ENCODE measurements at places on chromosomes 6 and 20. TPM values are rescaled to one million over a fixed set of nuclear protein-coding genes. Genes with fewer than 3 reads are reported as not detected.

Gene ZNF831
- total RNA-seq: 0.88 TPM

Gene RAB44
- 1.3 TPM for total RNA-seq

Gene TEAD3
- 4.2 TPM for total RNA-seq

Gene TJAP1
- 29.6 TPM for total RNA-seq

Gene CYP21A2
- total RNA-seq: 0.57 TPM

Gene C6orf141
- 1.9 TPM for total RNA-seq

Gene ZNF322
- 18.8 TPM for total RNA-seq

Gene DYNLT2
- 1.6 TPM for total RNA-seq

Gene LHFPL5
- total RNA-seq: not detected

Gene PAX1
- total RNA-seq: not detected

Gene ZNF391
- 3.2 TPM for total RNA-seq

Gene OLIG3
- not detected for total RNA-seq

Gene APCDD1L
- not detected for total RNA-seq

Gene RBL1
- total RNA-seq: 6.2 TPM

Gene WFDC5
- total RNA-seq: not detected

Gene SFTA2
- total RNA-seq: not detected

Gene EDN3
- total RNA-seq: not detected

Gene SRSF12
- total RNA-seq: not detected

Gene KIAA1755
- 1.1 TPM for total RNA-seq

Gene KIF25
- 0.94 TPM for total RNA-seq

Gene CARMIL1
- 47.6 TPM for total RNA-seq

Gene SLC22A16
- not detected for total RNA-seq

Gene MCHR2
- not detected for total RNA-seq

Gene TNFRSF21
- 14.7 TPM for total RNA-seq

Gene PRR18
- 0.16 TPM for total RNA-seq

Gene SUPT3H
- total RNA-seq: 9.0 TPM

Gene RPS18
- total RNA-seq: 2,263 TPM

Gene ANGPT4
- 106 TPM for total RNA-seq

Gene PLCB1
- total RNA-seq: 20.3 TPM

Gene KCNQ5
- total RNA-seq: not detected

Gene NANP
- 5.3 TPM for total RNA-seq

Gene GHRH
- not detected for total RNA-seq

Gene PRKN
- 9.6 TPM for total RNA-seq

Gene ARMC12
- total RNA-seq: 0.98 TPM

Gene FOXS1
- total RNA-seq: not detected

Gene F13A1
- total RNA-seq: 530 TPM

Gene NHSL1
- 24.3 TPM for total RNA-seq

Gene MEP1A
- not detected for total RNA-seq

Gene BEND6
- total RNA-seq: not detected

Gene GPSM3
- total RNA-seq: 12.3 TPM

Gene ZNF311
- total RNA-seq: not detected

Gene HLA-DRA
- 319 TPM for total RNA-seq

Gene LY6G6F
- not detected for total RNA-seq

Gene GMEB2
- 5.7 TPM for total RNA-seq

Gene LPA
- not detected for total RNA-seq

Gene CSNK2B
- total RNA-seq: 168 TPM

Gene LEMD2
- total RNA-seq: 61.6 TPM

Gene EEF1A2
- not detected for total RNA-seq

Gene SLC13A3
- 0.88 TPM for total RNA-seq

Data from subcutaneous adipose tissue (tissue), 4 donors.